ENCODE measurements at places on chromosomes 16 and 17.

DNA sequence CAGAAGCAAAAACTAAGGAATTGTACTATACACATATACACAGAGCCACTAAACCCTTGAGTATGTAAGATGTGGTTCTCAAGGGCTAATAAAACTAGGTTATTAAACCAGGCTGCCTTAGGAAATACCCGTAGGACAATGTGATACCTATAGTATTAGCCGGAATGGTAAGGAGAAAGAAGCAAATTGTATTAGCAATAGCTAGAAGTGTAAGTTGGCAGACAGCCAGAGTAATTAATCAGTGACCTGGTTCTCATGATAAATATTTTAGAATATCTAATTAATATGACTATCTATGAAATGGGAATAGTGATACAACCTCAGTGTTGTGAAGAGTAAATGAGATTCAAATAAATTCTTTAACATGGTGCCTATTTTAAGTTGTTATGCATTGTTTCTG, 18.6 kb downstream of the GDPD1 start:
- DNase-seq, result no peak

GRCh38 chr16:70647441-70648359, 1.3 kb downstream of the IL34 start:
- no peak for DNase-seq

- no peak for DNase-seq
These were observed 6.7 kb upstream of the PRPSAP2 start for GRCh38 chr17:18851201-18851600.

DNA sequence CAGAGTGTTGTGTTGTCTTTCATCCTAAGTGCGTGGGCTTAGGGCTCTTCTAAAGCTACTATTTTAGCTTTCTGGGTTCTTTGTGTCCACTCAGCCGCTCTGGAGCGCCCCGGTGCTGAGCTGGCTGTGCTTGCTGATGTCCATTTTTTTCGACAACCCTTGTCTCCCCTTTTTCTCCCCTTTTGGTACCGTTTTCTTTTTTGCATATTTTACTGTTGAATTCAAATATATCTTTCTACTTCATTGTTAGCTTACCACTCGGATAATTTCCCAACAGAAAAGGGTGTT, 1.2 kb downstream of the SRRM2 start:
- no peak for DNase-seq

DNA sequence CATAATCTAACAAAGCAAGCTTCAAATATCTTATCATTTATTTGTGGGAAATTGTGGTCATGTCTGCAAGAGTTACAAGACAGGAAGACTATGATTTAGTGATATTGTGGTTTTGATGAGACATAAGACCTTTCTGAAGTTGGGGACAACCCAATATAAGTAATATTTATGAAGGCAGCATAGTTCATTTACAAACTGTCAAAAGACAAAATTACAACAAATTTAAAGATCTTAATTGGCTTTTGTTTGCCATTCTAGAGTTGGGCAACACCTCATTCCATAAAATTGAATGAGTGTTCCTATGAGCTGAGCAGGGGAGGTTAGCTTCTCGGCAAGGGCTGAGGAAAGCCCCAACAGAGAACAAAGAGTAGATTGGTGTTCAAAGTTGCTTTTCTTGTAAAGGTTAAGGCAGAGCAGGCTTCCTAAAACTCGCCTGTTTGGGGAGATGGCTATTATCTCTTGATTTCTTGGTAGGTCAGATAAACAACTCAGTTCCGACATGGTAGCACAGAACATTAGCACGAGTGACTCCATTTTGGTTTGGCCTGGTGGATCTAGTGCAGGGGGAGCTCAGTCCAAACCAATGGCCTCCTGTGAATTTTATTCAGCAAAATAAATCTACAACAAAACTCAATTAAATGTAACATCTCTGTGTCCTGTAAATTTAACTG, 10.9 kb upstream of the MMD start:
- no peak for DNase-seq

- no peak for DNase-seq
These were observed 204.3 kb downstream of the RAB11FIP4 start for GRCh38 chr17:31595666-31596381.

GRCh38 chr17:63441654-63442053, 4.5 kb downstream of the CYB561 start:
- DNase-seq, result no peak

- DNase-seq, result no peak
These were observed 14.0 kb upstream of the PVALEF start for GRCh38 chr17:81151278-81151677.

GRCh38 chr17:27323538-27324215, 29.8 kb downstream of the WSB1 start:
- no peak for DNase-seq

- no peak for DNase-seq
These were observed 12.7 kb upstream of the FOXN1 start for GRCh38 chr17:28493460-28493859.

DNA sequence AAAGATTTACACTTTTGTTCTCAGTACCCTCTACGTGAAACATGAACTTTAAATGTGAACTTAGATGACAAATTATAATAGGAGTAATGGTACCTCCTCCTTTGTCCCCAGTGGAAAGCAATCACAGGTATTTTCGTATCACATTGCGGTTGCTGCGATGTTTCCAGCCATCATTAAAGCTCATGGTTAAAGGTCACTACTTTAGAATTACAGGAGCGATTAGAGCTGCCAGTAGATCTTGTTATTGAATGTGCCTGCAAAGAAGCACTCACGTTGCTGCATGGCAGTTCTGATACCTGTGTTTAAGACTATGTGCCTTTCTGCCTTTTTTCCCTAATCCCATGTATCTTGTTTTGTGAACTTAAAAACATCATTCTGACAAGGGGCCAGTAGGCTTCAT, 301.0 kb downstream of the CPPED1 start:
- no peak for DNase-seq

DNA sequence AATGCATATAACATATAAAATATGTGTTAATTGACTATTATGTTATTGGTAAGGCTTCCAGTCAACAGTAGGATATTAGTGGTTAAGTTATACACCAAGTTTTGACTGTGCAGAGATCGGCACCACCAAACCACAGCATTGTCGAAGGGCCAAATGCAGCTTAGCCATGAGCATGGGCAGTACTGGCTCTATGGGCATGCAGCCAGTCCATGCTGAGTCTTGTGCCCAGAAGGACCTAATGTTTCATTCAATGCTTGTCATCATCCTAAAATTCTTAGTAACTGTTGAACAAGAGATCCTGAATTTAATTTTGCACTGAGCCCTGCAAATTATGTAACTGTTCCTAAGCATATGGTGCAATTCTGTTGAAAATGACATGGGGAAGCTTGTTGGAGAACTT, 233.4 kb upstream of the HS3ST3A1 start:
- DNase-seq, result peak; percentile 10

GRCh38 chr17:39205112-39205526, 5.0 kb downstream of the RPL19 start:
- DNase-seq, result no peak

DNA sequence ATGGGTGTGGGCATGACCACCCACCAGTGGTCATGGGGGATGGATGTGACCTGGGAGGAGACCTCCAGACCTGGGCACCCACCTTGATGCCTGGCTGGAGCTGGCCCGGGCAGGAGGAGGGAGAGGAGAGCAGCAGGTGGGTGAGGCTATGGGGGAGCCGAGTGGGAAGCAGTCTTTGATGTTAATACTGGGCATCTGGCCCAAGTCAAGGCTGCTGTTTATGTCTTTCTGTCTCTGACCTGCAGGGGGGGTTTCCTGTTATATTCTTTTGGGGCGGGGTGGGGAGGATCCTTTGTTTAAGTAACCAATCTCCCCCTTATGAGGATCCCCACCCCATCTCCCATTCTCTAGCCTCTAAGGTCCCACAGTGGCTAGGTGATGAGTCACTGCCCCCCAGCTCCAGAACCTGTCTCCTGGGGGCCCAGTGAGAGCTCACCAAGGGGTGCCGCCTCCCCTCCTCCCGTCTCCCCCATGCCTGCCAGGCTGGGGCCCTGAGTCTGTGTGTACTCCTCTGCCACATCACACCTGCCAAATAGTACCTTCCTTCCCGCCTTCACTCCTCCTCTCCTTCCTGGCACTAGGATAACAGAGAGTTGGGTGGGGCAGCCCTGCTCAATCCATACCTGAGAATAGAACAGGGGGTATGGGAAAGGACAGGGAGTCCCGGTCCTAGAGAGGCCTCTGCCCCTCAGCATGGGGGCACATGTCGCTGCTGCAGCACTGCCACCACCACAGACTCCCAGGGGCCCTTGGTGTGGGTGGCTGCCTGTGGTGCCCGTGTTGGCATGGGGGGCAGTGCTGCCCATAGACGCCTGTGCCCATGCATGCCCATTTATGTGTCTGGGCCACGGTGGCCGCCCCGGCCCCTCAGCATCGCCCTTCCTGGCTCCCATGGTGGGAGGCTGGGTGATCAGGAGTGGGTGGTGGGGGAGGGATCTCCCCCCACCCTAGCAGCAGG, 7.3 kb downstream of the THRA start:
- DNase-seq, result no peak

- no peak for DNase-seq
These were observed 6.4 kb downstream of the RPS15A start for GRCh38 chr16:18783430-18784341.

DNA sequence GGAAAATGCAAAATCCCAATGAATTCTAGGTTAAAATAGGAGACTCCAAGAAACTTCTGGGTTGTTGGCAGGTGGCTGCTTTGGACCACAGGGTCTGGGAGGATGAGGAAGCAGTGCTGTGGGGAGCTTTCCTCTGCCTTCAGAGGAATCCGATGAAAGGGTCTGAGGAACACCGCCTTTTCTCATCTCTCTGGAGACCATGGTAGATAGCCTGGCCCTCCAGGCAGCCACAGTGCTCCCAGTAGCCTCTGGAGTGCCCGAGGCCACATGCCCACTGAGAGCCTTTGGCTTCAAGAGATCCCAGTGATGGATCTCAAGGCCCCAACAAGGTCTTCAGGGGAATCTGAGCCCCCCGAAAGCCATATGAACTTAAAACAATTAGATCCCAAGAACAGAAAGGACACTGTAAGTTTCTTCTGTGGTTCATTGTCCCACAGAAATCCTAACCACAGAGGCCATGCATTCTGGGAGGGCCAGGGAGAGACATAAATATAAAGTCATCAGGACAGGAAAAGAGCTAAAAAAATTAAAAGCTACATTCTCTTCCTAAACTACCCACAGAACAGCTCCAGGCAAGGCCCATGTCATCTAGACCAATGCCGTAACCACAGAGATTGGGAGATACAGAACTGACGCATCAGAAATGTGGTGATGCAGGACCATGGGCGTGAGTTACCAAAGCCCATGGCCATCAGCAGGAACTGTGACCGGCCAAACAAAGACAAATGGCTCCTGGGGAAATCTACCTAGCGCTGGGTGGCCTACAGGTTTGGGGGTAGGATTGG, 24.3 kb downstream of the TK2 start:
- DNase-seq, result no peak

DNA sequence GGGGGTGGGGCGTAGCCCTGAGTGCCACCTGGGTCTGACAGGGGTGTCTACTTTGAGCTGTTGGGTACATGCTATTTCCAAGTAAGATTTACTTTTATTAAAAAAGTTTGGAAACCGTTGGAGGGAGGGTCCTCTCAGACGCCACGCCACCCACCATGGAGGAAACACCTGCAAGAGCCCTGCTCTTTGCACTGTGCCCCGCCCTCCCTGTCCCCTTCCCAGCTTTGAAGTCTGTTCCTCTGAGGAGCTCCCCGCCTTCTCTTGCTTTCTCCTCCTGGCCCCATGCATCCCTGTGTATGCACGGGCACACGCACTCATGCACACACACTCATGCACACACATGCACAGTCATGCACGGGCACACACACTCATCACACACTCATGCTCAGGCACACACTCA, 15.5 kb downstream of the ADGRG1 start:
- DNase-seq, result no peak

DNA sequence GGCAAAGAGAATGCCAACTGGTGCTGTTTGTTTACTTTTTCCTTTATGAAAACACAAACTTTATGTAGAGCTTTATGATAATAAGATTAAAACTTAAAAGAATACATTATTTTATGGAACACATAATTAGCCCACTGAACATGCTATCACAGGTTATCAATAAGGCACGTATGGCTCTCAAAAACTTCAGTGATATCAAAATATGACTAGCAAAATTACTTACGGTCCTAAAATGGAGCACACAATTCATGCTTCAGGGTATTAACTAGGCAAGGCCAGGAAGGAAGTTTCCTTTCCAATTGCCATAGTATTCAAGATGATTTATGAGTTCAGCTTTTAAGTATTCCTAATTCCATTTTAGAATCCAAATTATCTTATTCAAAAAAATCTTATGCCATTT, 3.6 kb downstream of the RNF43 start:
- DNase-seq, result no peak

DNA sequence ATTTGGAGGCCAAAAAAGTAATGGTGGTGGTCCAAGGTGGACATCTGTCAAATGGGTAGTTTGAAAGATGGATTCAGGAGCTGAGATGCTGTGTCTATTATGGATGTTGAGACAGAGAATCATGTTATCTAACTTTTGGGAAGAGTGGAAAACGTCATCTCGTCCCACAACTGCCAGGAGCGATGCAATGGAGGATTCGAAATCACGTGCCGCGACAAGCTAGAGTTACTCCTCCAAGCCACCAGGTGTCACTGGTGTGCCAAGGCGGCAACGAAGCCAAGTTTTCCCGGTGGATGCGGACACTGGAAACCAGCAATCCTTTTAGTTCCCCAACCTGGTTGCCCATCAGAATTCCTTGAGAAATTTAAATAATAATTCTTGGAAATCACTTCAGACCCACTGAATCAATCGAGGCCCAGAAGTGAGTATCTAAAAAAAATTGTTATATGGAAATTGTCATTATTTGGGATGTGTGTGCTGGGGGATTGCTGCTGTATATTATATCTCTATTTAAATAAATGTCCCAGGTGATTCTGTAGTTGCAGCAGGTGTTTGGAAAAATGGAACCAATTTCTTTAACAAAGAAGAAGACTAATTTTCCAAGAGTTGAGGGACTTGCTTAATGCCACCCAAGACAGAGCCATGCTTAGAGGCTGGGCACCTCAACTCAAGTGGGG, 206.1 kb downstream of the HAPSTR1 start:
- no peak for DNase-seq

GRCh38 chr16:86227801-86228200, 282.5 kb upstream of the FOXF1 start:
- no peak for DNase-seq

DNA sequence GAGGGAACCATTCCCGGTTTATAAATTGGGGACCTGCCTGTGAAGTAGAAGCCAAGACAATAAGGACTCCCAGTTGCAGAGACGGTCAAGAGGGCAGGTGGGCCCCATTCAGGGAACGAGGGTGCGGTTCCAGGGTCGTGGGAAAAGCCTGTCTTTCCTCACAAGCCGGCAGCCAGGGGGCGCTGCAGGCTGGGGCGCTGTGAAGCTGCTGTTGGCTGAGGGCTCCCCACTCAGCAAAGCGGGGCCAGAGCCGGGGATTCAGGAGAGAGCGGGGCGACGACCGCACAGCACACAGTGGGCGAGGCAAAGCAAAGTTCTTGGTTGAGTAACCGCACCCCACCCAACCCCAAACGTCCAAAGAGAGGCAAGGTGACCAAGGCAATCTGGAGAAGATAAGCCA, 24.9 kb downstream of the CDRT15 start:
- no peak for DNase-seq

GRCh38 chr17:3004150-3004801, 59.1 kb downstream of the OR1D5 start:
- peak; percentile 95 for DNase-seq

GRCh38 chr17:9266031-9266680, 244.8 kb downstream of the NTN1 start:
- no peak for DNase-seq

Data from cerebellum (tissue), 4 donors.